ENCODE measurements at places on chromosomes 4 and X. TPM values are rescaled to one million over a fixed set of nuclear protein-coding genes. Genes with fewer than 3 reads are reported as not detected.

DNA sequence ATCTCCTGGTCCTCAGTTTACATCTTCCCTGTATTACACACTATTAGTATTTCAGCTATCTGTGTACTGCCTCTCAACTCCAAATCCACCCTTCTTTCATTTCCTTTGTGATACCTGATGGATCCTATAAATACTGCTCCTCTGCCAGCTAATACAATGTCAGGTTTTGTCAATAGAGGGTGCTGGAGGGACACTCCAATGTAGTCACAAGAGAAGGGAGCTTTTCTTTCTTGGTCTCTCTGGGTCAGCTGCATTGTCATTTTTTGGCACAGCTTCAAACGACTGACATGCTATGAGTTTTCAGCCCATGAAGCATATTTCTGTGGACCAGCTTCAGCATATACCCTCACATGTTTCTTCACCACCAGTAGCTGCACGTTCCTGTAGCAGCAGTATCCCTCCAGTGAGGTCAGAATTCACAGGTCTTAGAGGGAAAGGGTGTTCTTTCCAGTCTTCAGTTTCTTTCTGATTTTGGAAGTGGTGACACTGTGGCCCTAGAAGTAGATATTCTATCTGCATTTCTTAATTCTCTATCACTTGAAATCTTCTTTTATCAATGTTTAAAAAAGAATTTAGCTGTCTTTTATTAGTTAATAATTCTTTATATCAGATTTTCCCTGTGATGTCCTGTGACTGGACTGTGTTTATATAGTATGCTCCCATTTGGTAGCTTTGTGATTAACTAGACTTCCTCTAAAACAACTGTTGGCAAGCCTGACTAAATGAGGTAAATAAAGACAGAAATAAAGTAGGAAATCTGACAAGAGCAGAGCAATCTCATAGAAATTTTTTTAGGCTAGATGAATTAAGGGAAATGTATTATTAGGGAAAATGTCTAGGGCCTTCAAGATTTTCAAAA, 60.6 kb downstream of the GABRA2 start:
- no peak for DNase-seq

MORF4L2 gene
- total RNA-seq, result 215 TPM

- DNase-seq, result no peak
Observed at GRCh38 chrX:137101273-137101990, 67.6 kb upstream of the GPR101 start.

GRCh38 chr4:101584306-101584705, 206.2 kb upstream of the BANK1 start:
- DNase-seq, result no peak

DNA sequence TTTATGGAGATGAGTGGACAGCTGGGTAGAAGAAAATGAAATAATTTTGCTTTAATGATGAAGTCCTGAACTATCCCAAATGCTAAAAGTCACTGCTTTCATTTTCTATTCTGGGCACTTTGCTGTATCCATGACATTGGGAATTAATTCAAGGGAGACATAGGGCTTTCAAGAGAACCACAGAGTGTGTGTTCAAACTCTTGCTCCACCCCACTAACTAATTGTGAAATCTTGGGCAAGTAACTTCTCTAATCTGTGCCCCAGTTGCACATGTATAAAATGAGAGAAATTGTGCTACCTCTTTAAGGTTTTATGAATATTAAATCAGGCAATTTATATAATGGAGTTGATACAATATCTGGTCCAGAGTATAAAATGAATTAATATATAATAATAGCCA, 1422.0 kb downstream of the ADGRL3 start:
- DNase-seq, result no peak

DNA sequence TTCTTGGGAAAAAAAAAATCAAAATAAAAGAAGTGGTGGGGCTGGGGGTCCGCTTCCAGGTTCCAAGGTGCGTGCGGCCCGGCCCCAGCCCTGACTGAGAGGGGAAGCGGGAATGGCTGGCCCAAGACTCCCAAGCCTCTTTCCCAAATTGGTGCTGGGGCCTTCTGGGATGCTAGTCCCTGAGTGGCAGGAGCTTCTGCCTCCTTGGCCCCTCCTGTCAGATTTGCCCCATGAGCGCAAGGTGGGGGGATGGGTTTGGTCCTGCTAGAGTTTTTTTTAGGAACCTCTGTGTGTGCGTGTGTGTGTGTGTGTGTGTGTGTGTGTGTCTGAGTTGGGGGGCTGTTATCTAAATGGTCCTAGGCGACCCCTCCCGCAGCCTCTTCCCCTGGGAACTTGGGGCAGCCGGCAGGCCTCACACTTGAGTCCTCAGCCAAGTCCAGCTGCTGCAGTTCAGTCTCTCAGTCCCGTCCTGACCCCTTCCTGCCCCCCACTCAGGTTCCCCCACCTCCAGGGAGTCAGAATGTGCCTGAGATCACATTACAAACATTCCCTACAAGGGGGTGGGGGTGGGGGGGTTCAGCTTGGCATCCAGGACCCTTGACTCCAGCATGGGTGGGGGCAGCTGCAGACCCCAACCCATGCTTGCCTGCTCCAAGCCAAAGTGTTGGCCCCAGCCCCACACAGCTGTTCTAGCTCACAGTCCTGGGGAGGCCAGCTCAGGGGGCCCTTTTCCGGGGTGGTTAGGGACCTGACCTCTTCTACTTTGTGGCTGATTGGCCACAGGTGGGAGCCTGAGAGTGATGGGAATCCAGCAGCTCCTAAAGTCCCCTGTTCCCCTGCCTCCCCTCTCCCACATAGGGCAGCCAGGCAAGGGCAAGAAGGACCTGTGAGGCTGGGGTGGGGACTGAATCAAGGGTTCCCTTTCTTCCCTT, 4.0 kb downstream of the EFNB1 start:
- DNase-seq, result peak; percentile 58

DNA sequence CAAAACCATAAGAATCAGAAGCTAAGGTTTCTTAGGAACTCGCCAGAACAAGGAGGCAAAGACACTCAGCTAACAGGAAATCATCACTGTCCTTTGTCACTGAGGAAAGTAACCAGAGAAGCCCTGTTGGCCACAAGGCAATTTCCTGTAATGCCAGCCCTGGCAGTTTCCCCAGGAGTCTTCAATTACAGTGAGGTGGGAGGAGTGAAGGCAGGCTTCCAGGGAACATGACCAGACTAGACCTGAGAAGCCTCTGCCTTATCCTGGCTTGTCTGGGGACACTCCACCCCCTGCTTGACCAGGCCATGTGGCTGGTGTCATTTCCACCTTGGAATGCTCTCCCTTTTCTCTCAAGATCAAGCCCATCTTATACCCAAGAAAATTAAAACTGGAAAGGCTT, 125.3 kb downstream of the COL4A6 start:
- no peak for DNase-seq

Measured in sigmoid colon (tissue), 7 donors.